ENCODE measurements at places on chromosomes 11 and 22.
A peak's percentile ranks its signal among the peaks of the same experiment; 100 is the strongest.

DNA sequence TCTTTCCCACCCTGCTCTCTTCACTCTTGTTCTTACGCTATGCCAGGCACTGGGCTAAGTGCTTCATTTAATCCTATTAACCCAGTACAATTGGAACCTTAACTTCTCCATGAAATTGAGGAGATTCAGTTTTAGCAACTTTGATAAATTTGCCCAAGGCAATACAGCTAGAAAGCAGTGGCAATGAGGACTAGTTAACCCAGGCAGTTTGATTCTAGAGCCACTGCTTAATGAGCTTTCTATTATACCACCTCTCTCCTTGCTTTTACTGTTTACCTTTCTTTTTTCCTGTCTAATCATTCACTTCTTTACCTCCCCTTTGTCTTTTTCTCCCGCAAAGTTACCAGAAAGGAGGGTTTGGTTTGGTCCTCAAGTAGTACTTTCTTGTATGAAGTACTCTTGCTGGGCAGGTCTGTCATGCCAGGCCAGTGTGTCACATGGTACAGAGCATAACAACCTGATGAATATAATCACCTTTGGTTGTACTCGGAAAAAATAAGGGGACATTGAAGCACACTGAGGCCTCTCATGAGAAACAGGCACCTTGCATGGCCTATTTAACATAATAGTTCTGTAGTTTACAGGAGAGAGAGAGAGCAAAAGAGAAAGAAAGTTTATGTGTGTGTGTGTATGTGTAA lies 70.6 kb downstream of the PDHX start:
- H3K4me1 ChIP-seq = peaks cover 4% of the 10 kb centered on the region
- H3K27ac ChIP-seq = no peak overlapping the region
- H3K27me3 ChIP-seq = no peaks in the 10 kb centered on the region
- H3K36me3 ChIP-seq = peaks cover 28% of the 10 kb centered on the region
- H3K4me3 ChIP-seq = no peak overlapping the region
- no peak for DNase-seq

DNA sequence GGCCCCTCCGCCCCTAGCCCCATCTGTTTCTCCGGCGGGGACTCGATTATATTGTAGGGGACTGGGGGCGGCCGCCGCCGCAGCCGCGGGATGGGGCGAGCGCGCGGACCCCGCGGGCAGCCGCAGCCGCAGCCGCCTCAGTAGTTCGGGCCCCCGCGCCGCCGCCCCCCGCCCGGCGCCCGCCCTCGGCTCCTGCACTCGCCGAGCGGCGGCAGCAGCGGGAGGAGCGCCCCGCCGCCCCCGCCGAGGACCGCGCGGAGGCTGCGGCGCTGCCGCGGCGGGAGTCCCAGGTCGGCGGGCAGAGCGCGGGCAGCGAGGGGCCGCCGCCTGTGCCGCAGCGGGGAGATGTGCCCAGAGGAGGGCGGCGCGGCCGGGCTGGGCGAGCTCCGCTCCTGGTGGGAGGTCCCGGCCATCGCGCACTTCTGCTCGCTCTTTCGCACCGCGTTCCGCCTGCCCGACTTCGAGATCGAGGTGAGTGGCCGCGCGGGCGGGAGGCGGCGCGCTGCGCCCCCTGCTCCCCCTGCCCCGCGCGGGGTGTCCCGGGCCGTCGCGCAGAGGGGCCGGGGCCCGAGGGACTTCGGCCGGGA lies at the start of gene CECR2:
Gene CECR2 (plus strand): TSS at position 22 of the 587 bp plus-strand sequence. CDS start 324 bp downstream, at position 346.
- no peaks in the 10 kb centered on the region for H3K36me3 ChIP-seq
- peak; percentile 27 for DNase-seq
- no peak within 1 kb of the TSS for H3K27ac ChIP-seq
- peak within 1 kb of the TSS; percentile 55 for H3K4me3 ChIP-seq

- DNase-seq = peak; percentile 87
- no peaks in the 10 kb centered on the region for H3K27me3 ChIP-seq
- peaks cover 25% of the 10 kb centered on the region for H3K4me1 ChIP-seq
- peaks cover 57% of the 10 kb centered on the region for H3K36me3 ChIP-seq
- peak overlapping the region; percentile 90 for H3K27ac ChIP-seq
Observed at GRCh38 chr11:71489311-71490043, 36.5 kb downstream of the NADSYN1 start.

GRCh38 chr11:70552167-70553150 lies 154.1 kb downstream of the CTTN start:
- H3K36me3 ChIP-seq = no peaks in the 10 kb centered on the region
- H3K27me3 ChIP-seq = no peaks in the 10 kb centered on the region
- no peak overlapping the region for H3K4me3 ChIP-seq
- DNase-seq = no peak
- no peaks in the 10 kb centered on the region for H3K4me1 ChIP-seq
- no peak overlapping the region for H3K27ac ChIP-seq

DNA sequence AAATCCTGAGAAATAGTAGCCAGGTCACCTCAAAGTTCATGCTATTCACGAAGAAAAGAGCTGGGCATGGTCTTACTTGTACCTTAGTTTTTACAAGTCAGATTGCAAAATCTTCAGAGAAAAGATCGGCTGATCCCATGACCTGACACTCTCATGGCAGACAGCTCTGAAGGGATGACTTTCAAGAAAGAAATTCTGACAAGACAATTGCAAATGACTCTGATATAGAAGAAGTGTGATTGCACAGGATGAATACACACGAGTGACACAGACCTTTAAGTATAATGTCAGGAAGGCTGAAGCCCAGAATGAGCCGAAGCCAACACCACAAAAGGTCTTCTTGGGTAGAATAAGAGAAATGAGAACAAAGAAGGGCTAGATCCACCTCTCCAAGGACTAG lies 59.4 kb upstream of the DRD2 start:
- H3K27ac ChIP-seq = no peak overlapping the region
- no peak for DNase-seq
- peaks cover 18% of the 10 kb centered on the region for H3K27me3 ChIP-seq
- H3K36me3 ChIP-seq = no peaks in the 10 kb centered on the region
- no peaks in the 10 kb centered on the region for H3K4me1 ChIP-seq
- no peak overlapping the region for H3K4me3 ChIP-seq

- H3K27ac ChIP-seq = peak overlapping the region; percentile 84
- peaks cover 7% of the 10 kb centered on the region for H3K36me3 ChIP-seq
- peaks cover 42% of the 10 kb centered on the region for H3K4me1 ChIP-seq
- peak; percentile 77 for DNase-seq
- H3K27me3 ChIP-seq = no peaks in the 10 kb centered on the region
Observed at GRCh38 chr22:26579331-26579886, 10.5 kb downstream of the TPST2 start.

GRCh38 chr11:2673871-2674471 lies 25.8 kb downstream of the KCNQ1OT1 start:
- DNase-seq = peak; percentile 2
- H3K36me3 ChIP-seq = no peaks in the 10 kb centered on the region
- H3K27me3 ChIP-seq = no peaks in the 10 kb centered on the region
- no peaks in the 10 kb centered on the region for H3K4me1 ChIP-seq
- no peak overlapping the region for H3K4me3 ChIP-seq
- no peak overlapping the region for H3K27ac ChIP-seq

Measured in activated CD4-positive, alpha-beta memory T cell treated with anti-CD3 and anti-CD28 coated beads for 36 hours (primary cell).